ENCODE measurements at places on chromosomes 12 and 14.

GRCh38 chr12:124433879-124434278 is 133.5 kb downstream of the NCOR2 start:
- no peak for DNase-seq

DNA sequence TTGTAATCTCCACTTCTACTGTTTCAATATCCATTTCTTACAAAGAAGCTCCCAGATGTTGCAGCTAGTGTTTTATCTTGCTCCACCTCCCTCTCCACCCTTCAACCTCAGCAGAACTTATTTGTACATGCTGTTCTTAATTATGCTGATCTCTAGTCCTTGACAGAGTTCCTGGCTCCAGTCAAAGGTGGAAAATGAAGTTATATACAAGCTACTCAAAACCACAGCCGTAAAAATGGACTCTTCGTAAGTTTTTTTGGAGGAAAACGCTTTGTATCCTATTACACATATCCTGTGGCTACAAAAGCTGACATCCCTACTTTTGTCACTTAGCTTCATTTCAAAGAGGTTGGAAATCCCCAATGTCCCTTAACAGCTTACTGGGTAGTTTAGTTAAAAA is 1.3 kb downstream of the CLEC1A start:
- DNase-seq, result no peak

GRCh38 chr12:47862881-47863280 is 41.9 kb downstream of the VDR start:
- DNase-seq, result no peak

DNA sequence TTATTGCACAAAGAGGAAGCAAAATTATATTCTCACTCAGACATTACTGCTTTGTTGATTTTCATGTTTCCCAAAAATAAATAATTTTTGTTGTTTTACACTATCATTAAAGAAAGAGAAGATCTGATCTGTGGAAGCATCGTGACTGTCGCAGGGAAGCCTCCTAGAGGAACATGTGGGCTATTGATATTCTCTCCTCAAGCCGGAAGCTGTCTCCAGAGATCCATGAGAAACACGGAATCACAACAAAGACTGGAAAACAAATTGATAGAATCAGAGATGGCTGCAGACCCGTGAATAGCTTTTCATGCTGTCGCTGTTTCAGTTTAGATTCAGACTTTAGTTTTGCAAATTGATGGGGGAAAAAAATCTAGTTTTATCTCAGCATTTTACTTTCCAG is 235.2 kb upstream of the TMPO start:
- DNase-seq, result no peak

DNA sequence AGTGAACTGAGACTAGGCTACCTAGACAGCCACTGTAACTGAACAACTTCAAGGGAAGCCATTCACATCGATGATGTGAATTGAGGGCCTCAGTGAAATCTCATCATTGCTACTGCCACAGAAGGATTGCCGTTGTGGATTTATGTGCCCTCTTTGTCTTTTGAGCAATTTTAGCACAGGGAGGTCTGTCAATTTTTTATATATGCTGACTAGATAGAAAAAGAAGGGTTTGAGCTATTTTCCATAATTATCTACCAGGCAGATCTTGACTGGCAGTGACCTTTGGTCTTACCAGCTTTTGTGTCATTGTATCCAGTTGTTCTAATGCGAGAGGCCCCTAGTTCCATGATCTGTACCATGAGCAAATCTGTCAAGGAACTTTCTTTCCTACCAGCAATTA is 179.4 kb downstream of the ERC1 start:
- DNase-seq, result no peak

- no peak for DNase-seq
Observed at GRCh38 chr12:65014504-65015271, 106.4 kb downstream of the WIF1 start.

DNA sequence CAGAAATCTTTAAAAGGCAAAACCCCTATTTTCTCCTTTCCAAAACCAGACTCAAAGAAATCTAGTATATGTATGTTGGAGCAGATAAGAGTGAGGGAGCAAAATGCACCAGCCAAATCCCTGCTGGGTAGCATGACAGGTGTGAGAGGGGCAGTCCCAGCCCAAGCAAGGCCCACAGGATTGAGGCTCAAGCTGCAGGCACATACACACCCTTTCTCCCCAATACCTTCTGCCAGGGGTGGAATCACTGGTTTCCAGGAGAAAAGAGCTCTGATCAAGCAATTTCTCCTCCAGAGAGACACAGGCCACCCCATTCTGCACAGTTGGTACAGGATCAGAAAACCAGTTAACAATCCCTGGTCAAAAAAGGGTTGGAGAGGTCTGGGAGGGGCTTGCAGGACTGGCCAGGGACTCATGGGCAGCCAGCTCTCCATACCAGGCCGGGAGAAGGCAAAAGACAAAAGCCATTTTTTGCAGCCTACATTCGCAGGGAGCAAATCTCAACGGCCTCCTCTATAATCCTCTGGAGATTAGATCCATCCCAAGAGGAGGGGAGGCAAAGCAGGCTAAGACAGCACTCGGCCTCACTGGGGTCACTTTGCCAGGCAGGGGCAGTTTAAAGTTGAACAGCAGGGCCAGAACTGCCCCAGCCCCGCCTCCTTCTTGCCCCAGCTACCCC is 2.1 kb downstream of the KMT2D start:
- no peak for DNase-seq

- DNase-seq, result peak; percentile 59
Observed at GRCh38 chr14:77037938-77038568, 9.5 kb upstream of the IRF2BPL start.

DNA sequence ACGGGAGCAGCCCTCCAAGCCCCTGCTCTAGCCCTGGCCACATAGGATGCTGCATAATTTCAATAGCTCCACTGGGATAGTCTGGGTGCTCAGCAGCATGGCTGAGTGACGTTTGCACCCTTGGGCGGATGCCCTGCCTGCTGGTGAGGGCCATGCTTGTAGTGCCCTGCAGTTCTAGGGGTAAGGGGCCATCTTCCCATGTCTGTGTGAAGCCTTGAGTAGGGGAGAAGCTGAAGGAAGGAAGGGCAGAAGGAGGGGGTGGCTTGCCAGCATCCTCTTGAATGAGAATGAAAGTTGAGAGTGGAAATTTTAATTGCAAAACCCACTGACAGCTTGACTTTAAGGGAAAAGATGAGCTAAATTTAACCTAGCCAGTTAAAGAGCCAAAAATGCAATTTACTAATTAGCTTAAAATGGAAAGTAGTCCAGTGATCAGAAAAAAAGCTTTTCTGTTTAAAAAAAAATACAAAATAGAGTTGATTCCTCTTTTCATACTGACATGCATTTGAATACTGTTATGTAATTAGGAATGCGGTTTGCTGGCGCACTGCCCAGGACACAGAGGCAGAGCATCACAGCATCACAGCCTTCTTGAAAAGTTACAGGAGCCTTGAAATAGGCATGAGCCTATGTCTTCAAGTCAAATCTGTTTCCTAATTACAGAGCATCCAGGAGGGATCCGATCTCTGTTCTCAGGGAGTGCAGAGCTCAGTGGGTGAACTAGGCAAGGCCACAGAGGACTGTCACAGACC is 18.5 kb upstream of the EML1 start:
- no peak for DNase-seq

DNA sequence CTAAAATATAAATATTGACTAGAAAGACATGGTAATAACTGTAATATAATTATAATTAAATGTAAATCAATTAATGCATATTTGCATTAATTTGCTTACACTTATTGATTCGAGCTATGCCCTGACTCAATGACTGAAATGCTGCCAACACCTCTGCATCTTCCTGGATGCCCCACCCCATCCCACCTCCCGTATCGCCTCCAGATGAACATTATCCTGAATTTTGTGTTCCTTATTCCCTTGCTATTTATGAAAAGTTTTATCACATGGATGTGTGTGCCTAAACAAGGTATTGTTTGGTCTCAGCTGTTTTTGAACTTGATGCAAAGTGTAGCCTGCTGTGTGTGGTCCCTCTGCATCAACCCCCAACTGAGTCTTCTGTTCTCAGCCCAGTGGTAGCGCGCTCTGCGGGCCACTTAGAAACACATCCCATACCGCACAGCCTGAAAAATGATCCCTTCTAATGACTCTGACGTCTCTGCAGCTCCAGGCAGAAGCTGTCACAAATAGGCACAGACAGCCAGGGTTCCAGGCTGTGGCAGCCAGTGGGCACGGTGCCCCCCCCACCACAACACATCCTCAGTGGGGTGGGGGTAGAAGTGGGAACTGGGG is 96.5 kb downstream of the PRMT8 start:
- no peak for DNase-seq

GRCh38 chr14:70935135-70935534 is 27.9 kb downstream of the PCNX1 start:
- no peak for DNase-seq

DNA sequence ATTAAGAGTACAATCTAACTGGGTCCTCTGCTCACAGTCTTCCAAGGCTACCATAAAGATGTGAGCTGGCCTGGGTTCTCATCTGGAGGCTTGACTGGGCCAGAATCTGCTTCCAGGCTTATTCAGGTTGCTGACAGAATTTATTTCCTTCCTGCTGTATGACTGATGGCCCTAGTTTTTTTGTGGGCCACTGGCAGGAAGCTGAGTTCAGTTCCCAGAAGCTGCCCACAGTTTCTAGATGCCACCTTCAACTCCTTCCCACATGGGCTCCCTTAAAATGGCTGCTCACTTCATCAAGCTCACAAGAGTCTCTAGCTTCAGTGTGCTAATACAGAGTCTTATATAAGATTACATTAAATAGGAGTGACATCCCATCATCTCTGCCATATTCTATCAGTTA is 121.7 kb upstream of the CAND1 start:
- no peak for DNase-seq

- DNase-seq, result no peak
Observed at GRCh38 chr12:124517260-124518050, 50.0 kb downstream of the NCOR2 start.
